Fibroblast of gingiva (primary cell): ENCODE measurements at places on chromosomes 6 and 20.

DNA sequence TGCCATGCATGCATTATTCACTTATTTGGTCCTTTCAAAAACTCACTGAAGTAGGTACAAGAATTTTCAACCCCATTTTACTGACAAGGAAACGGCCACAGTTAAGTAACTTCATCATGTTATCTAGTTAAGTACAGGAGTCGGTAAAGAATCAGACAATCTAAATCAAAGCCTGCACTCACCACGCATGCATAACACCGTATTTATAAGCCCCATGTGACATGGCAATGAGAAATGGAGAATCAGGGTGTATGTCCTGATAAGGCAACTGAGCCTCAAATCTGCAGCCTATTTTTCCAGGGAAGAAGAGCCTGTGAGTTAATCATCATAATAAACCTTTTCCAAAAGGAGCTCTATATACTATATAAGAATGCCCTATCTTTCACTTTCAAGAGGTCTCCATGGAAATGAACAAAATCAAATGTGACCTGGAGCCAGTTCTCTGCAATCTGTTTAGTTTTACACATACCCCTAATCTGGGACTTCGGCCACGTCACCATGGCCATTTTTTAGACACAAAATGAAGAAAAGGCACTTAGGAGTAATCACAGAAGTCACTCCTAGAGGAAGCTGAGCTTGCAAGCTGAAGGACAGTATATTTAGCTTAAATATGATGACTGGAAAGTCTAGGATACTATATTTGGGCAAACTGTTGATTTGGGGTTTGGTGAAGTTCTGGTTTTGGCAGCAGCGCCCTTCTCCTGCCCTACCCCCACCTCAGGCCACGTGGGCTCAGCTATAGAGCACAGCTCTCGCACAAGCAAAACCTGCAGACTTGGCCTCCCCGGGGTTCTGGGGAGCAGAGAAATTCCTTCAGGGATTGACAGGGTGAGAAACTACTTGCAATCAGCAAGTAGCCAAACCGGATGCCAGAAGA is 19.2 kb downstream of the TRAM2 start:
- no peak for DNase-seq

- DNase-seq, result no peak
Observed at GRCh38 chr6:89120371-89120770, 2.5 kb upstream of the SRSF12 start.

- peak; percentile 76 for DNase-seq
Observed at GRCh38 chr6:152399399-152399798, 237.8 kb downstream of the SYNE1 start.

DNA sequence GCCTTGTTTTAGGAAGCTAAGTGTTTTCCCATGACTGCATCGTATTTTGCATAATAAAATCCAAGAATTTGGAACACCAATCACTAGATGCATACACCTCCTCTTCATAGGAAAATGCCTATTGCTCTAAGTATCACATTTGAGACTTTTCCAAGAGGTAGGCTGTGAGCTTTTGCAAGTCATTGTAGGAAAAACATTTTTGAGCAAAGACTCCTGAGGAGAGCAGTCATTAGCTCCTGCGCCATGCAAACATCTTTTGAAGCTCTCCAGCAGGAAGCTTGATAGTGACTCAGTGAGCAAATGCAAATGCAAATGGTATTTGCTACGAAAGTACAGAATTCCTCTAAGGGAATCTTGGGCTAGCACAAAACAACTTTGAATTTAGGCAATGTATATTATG is 750.4 kb downstream of the QKI start:
- DNase-seq, result no peak

DNA sequence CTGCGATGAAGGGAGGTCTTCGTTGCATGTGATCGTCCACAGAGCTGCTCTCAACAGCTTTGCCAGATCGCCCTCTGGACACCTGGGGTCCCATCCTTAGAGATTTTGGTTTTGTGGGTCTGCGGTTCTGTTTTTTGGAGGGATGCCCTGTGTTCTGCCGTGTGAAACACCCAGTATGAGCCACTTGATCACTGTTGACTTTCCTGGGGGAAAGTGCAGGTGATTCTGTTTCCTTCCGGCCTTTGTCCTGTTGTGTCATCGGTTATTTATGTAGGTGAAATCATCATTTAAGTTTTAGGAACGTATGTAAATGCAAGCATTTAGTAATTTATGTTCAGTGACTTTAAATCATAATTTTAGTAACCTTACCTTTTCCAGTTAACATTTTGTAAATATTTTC is 56.4 kb upstream of the SLC22A1 start:
- DNase-seq, result no peak

DNA sequence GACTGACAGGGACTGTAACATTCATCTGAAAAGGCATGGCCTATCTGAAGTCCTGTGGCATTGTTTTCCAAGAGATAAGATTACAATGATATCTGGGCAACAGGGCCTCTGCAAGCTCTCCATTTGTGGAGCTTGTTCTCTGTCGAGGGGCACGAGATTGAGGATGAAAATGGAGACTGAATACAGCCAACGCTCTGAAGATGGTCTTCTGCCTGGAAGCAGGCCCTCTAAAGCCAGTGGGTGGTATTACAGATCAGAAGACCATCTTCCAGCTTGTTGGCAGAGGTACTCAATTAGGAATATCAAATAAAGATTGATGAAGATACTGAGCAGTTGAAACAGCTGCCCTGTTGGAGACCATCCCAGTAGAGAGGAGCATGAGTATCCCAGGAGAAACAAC is 288.2 kb downstream of the CENPW start:
- DNase-seq, result no peak

DNA sequence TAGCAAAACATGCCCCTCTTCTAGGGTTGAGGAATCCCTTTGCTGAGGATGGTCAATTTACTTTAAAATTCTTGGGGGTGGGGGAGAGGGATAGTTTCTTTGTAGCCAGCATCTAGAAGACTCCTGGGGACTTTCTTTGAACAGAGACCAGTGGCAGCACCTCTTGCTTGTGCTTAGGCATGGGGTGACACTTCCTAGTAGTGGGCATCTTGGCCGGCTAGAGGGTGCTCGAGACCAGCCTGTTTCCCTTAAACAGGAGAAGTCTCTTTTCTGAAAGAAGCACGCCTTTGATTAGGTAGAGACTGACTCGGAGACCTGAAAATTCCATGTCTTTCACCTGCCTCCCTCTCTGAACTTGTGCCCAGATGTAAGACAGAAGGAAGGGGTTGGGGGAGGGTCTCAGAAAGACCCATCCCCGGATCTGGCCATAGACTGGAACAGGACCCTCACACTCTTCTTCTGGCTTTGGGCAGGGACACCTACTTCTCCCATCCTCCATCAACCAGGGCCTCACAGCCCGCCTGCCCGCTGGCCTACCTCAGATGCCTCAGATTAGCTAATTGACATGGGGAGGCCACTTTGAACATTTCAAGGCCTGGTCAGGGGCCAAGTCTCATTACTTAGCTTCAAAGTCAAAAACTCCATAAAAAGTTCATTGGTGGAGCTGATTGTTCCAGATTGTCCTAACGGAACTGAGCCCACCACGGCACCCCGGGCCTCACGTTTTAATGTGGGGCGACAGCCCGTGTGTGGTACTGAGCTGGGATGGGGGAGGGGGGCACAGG is 172.2 kb downstream of the CDC5L start:
- no peak for DNase-seq

DNA sequence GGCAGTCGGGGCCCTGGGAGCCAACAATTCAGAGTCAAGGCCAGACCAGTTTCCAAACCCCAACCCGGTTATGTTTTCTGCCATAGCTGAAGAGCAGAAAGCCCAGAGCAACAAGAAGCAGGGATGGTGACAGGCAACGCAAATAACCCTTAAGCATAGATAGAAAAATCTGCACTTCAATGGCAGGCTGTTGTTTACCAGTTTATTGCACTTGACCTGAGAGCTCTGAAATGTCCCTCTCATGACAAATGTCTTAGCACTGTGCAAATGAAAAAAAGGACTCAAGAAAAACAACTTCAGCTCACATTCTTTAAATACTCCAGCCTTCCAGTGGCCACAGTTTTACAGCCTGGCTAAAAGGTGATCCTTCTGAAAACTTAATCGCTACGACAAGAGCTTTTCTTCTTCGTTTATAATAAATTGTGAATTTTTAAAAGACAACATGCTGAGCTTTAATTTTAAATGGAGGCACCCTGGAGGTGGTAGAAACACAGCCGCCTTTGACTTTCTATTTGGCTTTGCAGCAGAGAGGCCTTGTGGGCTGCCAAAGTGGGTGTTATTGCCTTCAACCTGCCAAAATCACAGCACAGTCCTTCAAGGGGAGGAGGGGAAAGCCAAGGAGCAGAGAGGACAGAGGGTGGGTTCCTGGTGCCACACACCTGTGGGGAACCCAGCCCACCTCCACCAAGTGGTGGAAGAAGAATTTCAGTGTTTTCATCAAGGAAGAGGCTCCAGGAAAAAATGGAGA is 289.5 kb upstream of the CDYL start:
- DNase-seq, result no peak

DNA sequence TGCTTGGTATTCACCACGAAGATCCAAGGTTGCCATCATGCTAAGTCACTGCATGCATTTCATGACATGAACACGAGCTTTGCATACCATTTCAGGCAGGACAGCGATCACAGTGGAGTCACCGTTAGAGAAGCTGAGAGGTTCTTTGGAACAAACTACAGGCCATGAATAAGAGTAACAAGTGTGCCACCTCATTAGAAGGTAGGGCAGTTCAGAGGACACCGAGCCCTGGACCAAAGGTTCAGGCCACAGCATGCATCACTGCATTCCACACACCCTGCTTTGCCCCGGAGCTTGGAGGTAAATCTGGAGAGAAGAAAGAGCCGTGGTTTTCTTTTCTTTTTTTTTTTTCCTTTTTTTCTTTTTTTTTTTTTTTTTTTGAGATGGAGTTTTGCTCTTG is 66.9 kb upstream of the CDH4 start:
- no peak for DNase-seq

DNA sequence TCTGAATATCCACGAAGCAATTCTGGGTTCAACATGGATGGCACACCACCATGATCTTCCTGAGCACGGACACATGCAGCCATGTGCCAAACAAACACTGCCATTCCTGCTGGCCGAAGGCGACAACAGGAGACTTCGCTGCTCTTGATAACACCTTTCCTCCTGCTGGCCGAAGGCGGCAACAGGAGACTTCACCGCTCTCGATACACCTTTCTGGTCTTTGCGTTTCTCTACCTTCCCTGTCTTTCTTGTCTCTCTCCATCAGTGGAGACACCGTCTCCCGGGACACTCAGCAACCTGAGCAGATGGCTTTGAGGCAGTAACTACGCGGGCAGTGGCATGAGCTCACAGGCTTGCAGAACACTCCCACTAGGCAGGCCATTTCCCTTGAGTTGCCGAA is 54.9 kb upstream of the MPC1 start:
- no peak for DNase-seq

DNA sequence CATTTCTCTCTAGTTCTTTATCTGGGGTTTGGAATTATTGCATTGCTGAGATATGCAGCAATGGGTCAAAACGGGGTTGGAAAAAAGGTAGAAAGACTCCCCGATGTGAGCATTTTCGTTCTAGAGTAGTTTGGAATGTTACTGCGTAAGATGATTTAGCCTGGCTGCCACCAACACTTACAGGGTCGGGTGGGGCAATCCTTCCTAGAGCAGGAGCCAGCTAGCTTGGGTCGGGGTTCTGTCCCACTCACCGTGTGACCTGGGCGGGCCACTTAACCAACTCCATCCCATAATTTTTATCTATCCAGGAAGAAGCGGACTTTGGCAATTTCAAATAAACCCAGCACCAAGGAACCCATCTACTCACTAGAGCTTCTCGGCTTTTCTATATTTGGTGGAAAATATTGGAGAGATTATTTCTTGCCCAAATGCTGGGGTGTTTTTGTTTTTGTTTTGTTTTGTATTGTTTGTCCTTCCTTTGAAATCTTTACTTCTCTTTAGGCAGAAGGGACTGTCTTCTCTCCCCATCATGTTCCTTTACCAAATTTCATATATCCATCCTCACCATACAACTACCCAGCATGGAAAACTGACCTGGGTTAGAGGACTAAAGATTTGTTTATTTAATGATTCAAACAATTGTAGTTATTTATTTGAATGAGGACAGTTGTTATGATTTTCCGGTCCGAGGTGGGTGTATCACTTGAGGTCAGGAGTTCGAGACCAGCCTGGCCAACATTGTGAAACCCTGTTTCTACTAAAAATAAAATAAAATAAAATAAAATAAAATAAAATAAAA is 72.4 kb downstream of the GPX5 start:
- no peak for DNase-seq

GRCh38 chr6:117932676-117933075 is 25.6 kb downstream of the SLC35F1 start:
- DNase-seq, result no peak

DNA sequence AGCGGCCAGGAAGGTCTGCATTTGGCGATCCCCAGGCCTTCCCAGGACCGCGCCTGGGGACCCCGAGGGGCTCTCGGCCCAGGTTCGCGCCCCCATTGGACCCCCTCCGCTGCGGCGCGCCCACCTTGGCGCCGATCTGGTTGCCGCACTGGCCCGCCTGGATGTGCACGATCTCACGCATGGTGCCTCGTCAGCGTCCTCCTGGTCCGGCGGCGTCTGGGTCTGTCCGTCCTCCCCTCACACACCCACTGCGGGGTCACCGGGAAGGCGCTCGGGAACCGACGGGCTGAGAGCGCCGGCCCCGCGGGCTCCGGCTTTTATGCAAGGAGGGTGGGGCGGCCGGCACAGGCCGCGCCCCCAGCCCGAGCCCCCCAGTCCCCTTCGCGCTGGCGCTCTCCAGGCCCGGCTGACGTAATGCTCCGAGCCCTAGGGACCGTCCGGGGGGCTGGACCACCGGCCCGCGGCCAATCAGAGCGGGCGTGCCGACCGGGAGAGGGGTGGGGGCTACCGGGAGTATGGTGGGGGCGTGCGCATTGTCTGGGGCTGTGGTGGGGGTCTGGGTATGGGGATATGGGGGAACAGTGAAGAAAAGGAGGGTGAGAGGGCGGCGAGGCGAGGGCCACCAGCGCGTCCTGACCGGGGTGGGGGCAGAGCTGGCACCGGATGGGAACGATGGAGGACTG is at the start of gene TUBB2B:
TUBB2B (minus strand) TSS at position 291 of the 683 bp plus-strand sequence; CDS start at position 181, 110 bp downstream.
- no peak for DNase-seq

GRCh38 chr20:49561256-49561655 is 6.7 kb downstream of the PTGIS start:
- no peak for DNase-seq

DNA sequence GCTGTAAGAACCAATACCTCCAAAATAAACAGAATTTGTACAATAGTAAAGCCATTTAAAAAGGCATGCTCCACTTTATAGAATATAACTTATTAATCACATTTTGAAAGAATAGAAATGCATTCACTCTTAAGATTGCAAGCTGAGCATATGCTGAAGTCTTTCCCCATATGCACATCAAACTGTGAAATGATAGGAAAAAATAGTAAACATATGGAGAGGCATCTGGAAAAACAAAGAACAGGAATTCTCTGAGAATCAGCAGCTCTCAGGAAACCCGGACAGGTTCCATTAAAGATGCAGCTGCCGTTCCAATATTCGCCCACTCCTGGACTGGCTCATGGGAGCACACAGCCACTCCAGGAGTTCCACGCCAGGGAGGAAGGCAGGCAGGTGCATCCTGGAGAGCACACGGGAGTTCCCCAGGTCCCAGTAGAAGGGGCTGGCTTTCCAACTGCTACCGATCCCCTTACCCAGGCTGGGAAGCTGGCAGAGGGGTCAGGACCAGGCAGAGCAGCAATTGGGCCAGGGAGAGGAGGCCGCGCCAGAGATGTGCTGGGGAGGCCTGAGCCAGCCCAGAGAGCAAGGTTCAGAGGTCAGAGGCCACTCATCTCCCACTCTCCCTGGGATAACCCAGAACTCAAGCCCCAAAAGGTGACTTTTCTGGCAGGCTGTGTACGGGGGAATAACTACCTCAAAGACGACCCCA is 111.1 kb downstream of the DLL1 start:
- no peak for DNase-seq
